ENCODE measurements at places on chromosomes 3 and 15. TPM values are rescaled to one million over a fixed set of nuclear protein-coding genes. Genes with fewer than 3 reads are reported as not detected.

Gene KNG1
- polyA plus RNA-seq = 710 TPM

DNA sequence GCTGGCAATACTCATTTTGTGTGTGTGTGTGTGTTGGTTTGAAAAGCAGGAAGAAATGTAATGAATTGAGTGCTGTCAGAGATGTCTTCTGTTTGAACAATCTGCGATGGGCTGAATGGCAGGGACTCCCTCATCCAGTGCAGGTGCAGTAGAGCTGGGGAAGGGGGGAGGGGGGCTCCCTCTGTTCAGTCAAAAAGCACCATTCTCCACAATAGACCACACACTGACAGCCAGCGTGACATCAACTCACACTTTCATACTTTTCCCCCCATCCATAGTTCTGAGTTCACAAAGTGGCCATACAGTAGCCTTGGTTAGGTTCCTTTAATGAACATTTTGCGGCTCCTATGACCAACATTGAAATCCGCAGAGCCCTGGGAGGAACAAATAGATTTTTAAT lies 10.4 kb downstream of the SOX2 start:
- DNase-seq = no peak
- no peaks in the 10 kb centered on the region for H3K36me3 ChIP-seq
- H3K4me3 ChIP-seq = no peak overlapping the region
- no peaks in the 10 kb centered on the region for H3K4me1 ChIP-seq

- no peaks in the 10 kb centered on the region for H3K36me3 ChIP-seq
- H3K4me1 ChIP-seq = no peaks in the 10 kb centered on the region
- no peaks in the 10 kb centered on the region for H3K27me3 ChIP-seq
These were observed 152.0 kb downstream of the OPA1 start for GRCh38 chr3:193744822-193745684.

GRCh38 chr15:85427286-85428028 lies 47.1 kb downstream of the AKAP13 start:
- H3K36me3 ChIP-seq = no peaks in the 10 kb centered on the region
- peaks cover 2% of the 10 kb centered on the region for H3K4me1 ChIP-seq
- no peaks in the 10 kb centered on the region for H3K27me3 ChIP-seq
- DNase-seq = no peak
- H3K27ac ChIP-seq = no peak overlapping the region
- H3K4me3 ChIP-seq = no peak overlapping the region

- H3K4me1 ChIP-seq = no peaks in the 10 kb centered on the region
- no peak overlapping the region for H3K27ac ChIP-seq
- H3K36me3 ChIP-seq = no peaks in the 10 kb centered on the region
- DNase-seq = no peak
- no peak overlapping the region for H3K4me3 ChIP-seq
These were observed 18.4 kb downstream of the AKAP13 start for GRCh38 chr15:85398822-85399221.

DNA sequence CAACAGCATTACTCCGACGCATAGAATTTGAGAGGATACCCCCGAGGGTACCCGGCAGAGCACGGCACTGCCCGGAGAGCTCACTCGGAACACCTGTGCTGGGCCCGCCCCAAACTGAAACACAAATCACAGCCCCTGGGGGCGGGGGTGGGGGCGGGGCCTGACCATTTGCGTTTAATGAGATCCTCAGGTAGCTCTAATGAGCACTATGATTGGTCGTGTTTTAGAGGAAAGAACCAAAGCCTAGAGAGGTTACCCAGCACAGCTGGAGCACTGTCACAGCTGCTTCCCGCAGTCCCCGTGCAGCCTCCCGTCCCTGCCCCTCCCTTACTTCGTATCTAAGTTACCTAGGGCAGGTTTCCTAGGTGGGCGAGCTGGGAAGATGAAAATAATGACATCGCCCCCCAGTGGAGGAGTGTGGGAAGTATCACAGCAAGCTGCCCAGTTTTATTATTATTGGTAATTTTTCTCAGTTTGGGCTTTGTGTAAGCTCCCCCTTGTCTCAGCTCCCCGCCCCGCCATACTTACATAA lies 187.1 kb downstream of the PDE8A start:
- no peaks in the 10 kb centered on the region for H3K36me3 ChIP-seq
- peak overlapping the region; percentile 60 for H3K4me3 ChIP-seq
- no peaks in the 10 kb centered on the region for H3K27me3 ChIP-seq
- no peak overlapping the region for H3K27ac ChIP-seq
- H3K4me1 ChIP-seq = no peaks in the 10 kb centered on the region

- peaks cover 12% of the 10 kb centered on the region for H3K36me3 ChIP-seq
- no peak for DNase-seq
- peak overlapping the region; percentile 80 for H3K27ac ChIP-seq
- peaks cover 12% of the 10 kb centered on the region for H3K4me1 ChIP-seq
- no peaks in the 10 kb centered on the region for H3K27me3 ChIP-seq
- H3K4me3 ChIP-seq = peak overlapping the region; percentile 72
These were observed 503 bp upstream of the ATRIP start for GRCh38 chr3:48446043-48446424.

DNA sequence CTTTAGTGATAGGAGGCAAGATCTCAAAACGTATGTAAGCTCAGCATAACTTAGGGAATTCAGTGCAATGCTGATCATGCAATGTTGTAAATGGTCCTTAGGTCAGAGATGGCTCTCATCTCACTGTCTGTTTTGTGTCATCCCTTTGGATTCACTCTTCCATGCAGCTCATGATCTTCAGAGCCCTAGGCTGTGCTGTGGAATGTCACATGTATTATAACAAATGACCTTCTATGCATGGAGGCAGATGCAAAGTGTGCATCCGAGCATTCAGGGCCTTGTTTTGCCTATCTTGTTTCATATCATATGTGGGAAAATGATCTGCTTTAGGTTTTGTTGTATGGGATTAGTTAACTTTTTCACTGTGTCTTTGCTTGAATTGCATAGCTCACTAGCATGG lies 40.5 kb upstream of the PDZRN3 start:
- H3K36me3 ChIP-seq = no peaks in the 10 kb centered on the region
- H3K4me3 ChIP-seq = no peak overlapping the region
- no peaks in the 10 kb centered on the region for H3K4me1 ChIP-seq
- H3K27me3 ChIP-seq = no peaks in the 10 kb centered on the region
- DNase-seq = no peak
- no peak overlapping the region for H3K27ac ChIP-seq

GRCh38 chr15:51971032-51971374 lies 575 bp downstream of the LEO1 start:
- no peak for DNase-seq
- no peaks in the 10 kb centered on the region for H3K36me3 ChIP-seq
- H3K4me1 ChIP-seq = no peaks in the 10 kb centered on the region
- H3K4me3 ChIP-seq = peak overlapping the region; percentile 81

GRCh38 chr3:39281533-39281932 lies 1.7 kb upstream of the CX3CR1 start:
- no peaks in the 10 kb centered on the region for H3K4me1 ChIP-seq
- no peak overlapping the region for H3K27ac ChIP-seq
- no peaks in the 10 kb centered on the region for H3K27me3 ChIP-seq
- H3K36me3 ChIP-seq = no peaks in the 10 kb centered on the region

DNA sequence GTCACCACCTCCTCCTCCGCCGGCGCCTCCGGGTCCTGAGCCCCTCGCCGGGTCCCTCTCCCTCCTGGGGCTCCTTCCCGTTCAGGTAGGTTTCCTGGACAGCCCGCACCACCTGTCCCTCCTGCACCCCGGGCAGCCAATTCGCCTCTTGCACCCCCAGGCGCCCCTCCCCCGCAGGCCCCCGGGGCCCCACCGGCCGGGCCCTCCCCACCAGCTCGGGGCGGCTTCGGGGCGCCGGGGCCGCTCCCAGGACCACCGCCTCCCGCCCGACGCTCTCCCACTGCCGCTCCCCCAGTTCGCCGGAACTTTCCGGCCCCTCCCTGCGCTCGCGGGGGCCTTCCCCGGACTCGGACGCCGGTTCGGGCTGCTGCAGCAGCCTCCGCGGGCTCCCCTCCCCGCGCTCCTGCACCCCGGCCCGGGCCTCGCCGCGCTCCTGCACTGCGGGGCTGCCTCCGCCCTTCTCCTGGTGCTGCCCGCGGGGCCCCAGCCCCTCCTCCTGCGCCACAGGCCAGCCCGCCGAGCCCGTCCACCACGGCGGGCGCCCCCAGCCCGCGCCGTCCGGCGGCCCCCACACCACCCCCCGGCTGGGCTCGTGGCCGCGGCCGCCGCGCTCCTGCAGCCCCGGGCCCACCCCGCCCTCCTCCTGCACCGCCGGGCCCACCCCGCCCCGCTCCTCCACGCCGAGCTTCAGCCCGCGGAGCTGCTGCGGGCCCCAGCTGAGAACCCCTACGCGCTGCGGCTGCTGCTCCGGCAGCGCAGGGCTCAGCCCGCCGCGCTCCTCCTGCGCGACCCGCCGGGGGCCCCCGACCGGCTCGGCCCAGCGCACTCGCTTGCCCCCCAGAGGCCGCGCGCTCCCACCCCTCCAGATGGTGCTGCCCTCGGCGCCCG lies 587 bp upstream of the TNK2 start:
- DNase-seq = peak; percentile 79
- H3K36me3 ChIP-seq = no peaks in the 10 kb centered on the region
- H3K4me3 ChIP-seq = peak overlapping the region; percentile 23
- no peaks in the 10 kb centered on the region for H3K27me3 ChIP-seq
- no peaks in the 10 kb centered on the region for H3K4me1 ChIP-seq
